Activated CD8-positive, alpha-beta memory T cell treated with anti-CD3 and anti-CD28 coated beads, Interleukin-2, amount 50 U/mL, for 48 hours (primary cell): ENCODE measurements at places on chromosomes 3 and 15.

DNA sequence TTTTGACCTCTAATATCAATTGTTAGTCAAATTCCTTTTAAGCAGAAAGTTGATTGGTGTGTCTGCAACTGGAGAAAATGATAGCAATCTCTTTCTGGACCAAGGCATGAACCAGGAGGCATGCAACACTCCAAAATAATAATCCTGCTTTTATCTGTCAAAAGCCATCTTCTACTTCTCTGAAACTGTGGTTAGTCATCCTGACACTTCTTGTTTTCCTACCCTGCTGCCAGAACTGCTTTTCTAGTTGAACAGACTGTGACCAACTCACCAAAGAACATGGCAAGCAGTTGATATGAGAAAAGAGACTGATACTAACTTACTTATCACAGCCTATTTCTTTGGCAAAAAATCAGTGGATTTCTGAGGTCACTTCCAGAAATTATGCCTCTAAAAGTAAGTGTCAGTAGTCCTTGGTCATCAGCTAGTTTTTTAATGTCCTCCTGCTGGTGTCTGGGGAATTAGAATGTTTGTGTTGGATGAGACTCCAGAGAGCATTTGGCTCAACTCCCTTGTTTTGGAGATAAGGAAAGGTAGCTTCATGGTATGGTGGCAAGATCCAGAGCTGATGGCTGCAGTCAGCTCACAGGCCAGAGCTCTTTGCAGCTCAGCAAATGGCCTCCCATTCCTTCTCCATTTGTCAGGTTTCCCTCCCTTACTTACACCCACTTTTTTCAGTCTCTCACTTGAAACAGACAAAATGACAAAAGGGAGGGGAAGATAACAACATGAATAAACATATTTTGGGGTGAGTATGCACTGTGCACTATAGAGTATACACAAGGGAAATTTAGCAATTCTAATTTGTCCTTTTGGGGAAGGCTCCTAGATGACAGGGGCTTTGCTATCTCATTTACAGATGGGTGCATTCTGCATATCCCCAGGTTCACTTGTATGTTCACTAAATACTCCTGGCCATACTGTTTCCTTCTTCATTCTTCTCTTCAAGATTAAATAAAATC lies 7.0 kb downstream of the CRYGS start:
- DNase-seq = no peak

- DNase-seq = no peak
Observed at GRCh38 chr3:86708893-86709292, 282.1 kb downstream of the VGLL3 start.

DNA sequence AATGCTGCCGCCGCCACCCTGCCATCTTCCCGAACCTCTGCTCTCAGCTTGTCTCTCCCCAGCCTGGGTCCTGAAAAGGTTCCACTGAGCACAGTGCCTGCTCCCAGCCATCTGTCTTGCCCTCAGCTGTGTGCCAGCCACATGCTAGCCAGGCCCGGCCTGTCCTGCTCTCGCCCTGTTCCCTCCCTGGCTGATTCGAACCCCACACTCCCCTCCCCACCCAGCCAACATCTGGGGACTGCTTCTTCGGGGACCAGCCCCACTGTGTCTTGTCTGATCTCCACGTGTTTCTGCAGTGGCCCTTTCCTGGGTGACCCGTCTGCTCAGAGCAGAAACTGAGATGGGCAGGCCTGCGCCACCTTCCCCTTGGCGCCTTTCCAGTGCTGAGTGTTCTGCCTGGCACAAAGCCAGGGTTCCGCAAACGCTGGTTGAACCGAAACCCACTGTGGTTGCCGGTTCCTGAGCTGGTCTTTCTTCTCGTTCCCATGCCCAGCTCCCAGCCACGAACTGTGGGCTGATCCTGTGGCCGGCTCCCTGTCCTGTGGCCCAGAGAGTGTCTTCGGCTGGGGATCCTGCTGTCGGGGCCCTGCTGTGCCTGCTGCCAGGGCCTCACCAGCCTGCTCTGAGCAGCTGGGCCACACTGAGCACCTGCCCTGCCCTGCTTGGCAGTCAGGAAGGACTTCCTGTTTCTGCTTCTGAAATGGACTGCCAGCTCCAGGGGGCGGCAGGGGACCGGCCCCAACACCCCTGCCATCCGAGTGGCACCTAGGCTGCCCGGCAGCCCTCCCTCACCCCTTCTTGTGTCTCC lies 62.7 kb upstream of the KLF13 start:
- peak; percentile 85 for DNase-seq

- DNase-seq = peak; percentile 78
Observed at GRCh38 chr3:3799173-3800079, at the start of gene LRRN1. LRRN1 (plus strand) TSS chr3:3799431; CDS start chr3:3844642, 45,211 bp downstream.

DNA sequence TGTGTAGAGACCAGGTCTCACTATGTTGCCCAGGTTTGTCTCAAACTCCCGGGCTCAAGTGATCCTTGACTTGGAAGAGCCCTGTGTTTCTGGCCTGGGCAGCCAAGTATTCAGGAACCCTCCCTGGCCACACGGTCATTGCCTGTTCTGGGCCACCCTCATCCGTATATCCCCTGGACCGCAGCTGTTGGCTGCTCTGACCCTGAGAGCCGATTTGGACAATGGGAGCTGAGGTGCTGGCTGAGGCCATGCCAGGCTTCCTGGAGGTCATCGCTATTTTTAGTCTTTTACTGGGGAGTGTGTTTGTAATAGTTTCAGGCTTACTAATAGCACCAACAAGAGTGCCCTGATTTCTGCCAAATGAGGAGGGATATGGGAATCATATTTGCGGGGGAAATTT lies 60.7 kb downstream of the ADAMTS7 start:
- no peak for DNase-seq

DNA sequence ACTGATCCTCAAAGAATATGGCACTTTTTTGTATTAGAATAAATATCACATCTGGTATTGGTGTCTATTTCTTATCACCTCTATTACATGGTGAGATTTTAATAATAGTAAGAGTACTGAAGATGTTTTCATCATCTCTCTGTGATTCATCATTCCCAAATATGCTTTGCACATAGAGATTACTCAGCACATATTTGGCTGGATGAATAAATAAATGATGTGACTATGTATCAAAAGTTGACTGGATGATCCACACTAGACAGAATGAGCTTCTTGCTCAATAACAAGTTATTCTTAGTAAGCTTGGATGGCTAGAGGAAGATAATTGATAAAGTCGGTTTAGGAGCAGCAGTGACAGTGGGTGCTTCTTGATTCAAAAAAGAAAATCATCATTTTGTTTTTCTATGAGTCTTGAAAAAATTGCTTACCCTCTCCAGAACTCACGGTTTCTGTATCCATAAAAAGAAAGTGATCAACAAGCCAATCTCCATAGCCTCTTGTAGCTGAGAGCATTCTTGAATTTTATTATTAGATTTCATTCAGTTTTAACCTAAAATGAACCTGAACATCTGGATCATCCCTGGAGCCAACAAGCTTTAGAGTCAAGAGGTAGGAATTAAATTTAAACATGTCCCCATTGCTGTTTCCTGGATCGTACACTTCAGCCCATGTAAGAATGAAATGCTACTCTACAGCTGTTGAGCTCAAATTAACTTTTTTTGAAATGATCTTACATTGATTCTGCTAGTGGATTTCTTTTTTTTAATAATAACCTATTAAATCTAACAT lies 104.8 kb upstream of the OSTN start:
- DNase-seq = no peak

DNA sequence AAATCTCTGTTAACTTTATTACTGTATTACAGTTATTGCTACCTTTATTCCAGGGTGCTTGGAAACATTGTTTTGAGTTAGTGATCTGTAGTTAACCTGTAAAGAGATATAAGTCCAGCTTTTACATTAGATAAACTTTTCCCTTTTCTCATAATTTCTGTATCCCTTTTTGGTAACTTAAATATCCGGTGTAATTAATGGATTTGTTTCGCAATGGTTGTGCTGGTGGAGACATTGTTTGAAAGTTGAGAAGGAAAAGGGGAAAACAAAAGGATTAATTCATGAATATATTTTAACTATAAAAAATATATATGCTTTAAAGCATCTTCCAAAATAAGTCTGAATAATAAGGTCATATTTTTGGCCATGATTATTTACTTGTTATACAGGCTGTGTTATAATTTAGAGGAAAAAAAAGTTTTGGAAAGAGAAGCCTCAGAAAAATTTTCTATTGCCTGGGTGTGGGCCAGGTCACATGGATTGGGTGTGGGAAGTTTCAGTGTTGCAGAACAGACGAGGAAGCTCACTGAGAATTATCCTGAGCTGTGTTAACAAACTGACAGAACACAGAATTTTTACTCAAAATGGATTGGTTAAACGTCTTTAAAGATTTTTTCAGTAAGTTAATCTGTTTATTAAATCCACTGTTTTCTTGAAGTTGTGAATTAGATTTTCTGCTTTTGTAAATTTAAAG lies 27.7 kb upstream of the IL20RB start:
- no peak for DNase-seq

DNA sequence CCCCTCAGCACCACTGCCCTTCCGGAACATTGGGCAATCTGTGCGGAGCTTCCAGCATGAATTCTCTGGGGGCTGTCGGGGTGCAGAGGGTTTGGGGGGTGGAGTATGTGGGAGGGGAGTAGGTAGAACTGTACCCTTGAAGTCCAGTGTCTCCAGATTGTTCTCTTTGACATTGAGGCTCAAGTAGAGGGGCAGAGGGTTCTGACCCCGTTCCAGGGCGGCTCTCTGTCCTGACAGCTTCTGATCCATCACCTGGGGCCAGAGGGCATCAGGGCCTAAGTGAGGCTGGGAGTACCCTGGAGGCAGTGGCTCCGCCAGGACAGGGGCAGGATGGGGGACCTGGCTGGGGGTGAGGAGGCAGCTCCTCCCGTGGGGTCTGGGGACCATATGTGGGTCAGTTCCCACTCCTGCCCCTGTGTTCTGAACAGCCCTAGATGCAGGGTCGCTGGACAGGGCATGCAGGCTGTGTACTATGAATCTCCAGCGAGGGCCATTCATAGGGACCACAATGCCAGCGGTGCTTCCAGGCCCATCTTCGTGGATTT lies 22.1 kb downstream of the PLA2G4D start:
- peak; percentile 33 for DNase-seq

DNA sequence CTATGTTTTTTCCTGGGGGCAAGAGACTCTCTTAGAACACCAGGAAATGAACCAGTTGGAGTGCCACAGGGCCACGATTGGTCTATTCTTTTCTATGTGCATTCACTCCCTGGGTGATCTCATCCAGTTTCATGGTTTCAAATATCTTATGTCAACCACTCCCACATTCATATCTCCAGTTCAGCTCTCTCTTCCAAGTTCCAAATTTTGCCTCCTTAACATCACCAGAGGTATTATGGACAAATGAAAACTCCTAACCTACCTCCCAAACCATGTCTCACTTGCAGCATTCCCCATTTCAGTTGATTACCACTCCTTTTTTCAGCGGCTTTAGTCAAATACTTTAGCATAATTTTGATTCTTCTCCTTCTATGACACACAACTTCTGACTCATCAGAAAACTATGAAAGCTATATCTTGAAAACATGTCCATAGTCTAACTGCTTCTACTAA lies 203.1 kb upstream of the SEMA6D start:
- no peak for DNase-seq

- no peak for DNase-seq
Observed at GRCh38 chr3:14915636-14916222, 31.7 kb upstream of the NR2C2 start.

GRCh38 chr3:125358923-125359322 lies 16.2 kb downstream of the ZNF148 start:
- DNase-seq = no peak

GRCh38 chr3:54760201-54760600 lies 167.7 kb downstream of the LRTM1 start:
- no peak for DNase-seq

- no peak for DNase-seq
Observed at GRCh38 chr15:80174017-80174746, 21.4 kb downstream of the FAH start.

- peak; percentile 68 for DNase-seq
Observed at GRCh38 chr3:38521391-38521987, 25.3 kb downstream of the EXOG start.

DNA sequence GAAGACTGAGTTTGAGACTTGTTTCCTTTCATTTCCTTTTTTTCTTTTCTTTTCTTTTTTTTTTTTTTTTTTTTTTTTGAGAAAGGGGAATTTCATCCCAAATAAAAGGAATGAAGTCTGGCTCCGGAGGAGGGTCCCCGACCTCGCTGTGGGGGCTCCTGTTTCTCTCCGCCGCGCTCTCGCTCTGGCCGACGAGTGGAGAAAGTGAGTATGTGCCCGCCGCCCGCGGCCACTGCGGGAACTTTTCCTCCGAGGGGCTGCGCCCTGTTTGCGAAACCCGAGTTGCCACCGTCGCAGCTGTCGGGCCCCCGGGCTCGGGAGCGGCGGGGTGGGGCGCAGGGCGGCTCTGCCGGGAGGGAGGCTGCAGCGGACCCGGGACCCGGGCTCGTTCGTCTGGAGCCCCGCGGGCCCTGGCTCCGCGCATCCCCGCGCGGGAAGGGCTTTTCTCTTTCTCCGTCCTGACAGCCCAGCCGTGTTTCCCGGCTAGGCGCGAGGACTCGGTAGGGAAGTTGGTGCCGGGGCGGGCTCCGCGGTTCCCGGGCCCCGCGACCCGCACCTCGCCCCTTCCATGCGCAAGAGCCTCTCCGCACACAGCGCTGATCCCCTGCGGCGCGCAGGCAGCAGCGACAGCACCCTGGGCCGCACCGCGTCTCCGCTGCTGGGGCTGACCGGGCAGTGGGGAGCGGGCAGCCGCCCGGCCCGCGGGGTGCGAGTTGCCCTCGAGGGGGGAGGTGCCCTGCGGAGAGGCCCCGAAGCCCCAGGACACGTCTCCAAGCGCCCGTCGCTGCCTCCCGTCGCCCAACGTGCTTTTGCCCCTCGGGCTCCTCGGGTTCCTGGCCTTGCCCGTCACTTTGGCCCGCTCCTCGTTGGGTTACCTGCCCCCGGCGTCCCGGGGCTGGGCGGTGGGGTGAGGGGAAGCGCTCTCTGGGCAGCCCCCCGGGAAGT lies 1.4 kb downstream of the IGF1R start:
- peak; percentile 77 for DNase-seq

- DNase-seq = no peak
Observed at GRCh38 chr3:60935709-60936108, 315.5 kb downstream of the FHIT start.

DNA sequence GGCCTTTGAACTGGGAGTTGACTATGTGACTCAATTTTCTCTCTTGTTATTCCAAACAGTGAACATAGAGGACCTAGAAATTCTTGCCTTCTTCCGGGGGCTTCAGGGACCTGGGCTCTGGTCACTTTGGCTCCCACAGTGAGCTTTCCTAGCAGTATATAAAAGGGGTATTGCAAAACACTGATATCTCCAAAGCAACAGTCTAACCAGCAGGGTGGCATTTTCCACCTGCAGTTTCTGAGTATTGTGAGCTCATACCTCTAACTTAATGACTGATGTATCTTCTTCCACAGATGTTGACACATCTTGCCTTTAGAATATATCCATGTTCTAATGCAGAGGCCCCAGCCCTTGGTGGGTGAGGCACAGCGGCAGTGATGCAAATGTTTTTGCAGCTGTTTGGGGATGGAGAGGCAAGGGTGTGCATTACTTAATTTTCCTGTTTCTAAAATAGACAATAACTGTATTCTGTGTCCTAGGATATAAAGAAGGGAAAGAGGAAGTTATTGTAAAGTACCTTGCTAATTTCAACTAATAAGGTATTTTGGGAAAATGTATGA lies 45.7 kb upstream of the ADGRG7 start:
- no peak for DNase-seq
